Left colon (tissue), 2 donors: ENCODE measurements at places on chromosomes 5 and 9. TPM values are rescaled to one million over a fixed set of nuclear protein-coding genes. Genes with fewer than 3 reads are reported as not detected.

Gene MOB3B
- total RNA-seq: 47.1 TPM

Gene IDNK
- total RNA-seq: 13.4 TPM

Gene KIF12
- 27.9 TPM for total RNA-seq

Gene CCDC192
- not detected for total RNA-seq

Gene SLC6A3
- not detected for total RNA-seq

Gene EGFLAM
- 0.78 TPM for total RNA-seq

Gene TIGD6
- 2.6 TPM for total RNA-seq

Gene TAF11L5
- total RNA-seq: not detected

Gene MUSK
- 3.5 TPM for total RNA-seq

Gene CCDC69
- total RNA-seq: 7.1 TPM

Gene ZNF883
- 0.43 TPM for total RNA-seq

Gene SREK1
- total RNA-seq: 55.6 TPM

Gene OBP2B
- not detected for total RNA-seq

Gene BRINP1
- total RNA-seq: 0.17 TPM

Gene HNRNPA0
- total RNA-seq: 21.0 TPM

Gene SLC36A3
- total RNA-seq: not detected

Gene OLFM1
- 7.8 TPM for total RNA-seq

Gene IQGAP2
- total RNA-seq: 104 TPM

Gene PDE6A
- total RNA-seq: 4.2 TPM

Gene C9
- not detected for total RNA-seq

Gene ARPC5L
- total RNA-seq: 51.6 TPM

Gene NDFIP1
- total RNA-seq: 57.8 TPM

Gene SLC28A3
- total RNA-seq: 1.5 TPM

Gene TEX48
- total RNA-seq: not detected
